ENCODE measurements at places on chromosomes 13 and 19.
A peak's percentile ranks its signal among the peaks of the same experiment; 100 is the strongest.

- DNase-seq, result no peak
- H3K27ac ChIP-seq, result peak overlapping the region; percentile 62
- peaks cover 55% of the 10 kb centered on the region for H3K4me1 ChIP-seq
- H3K27me3 ChIP-seq, result no peaks in the 10 kb centered on the region
Observed at GRCh38 chr13:48235341-48236135, 2.5 kb downstream of the ITM2B start.

DNA sequence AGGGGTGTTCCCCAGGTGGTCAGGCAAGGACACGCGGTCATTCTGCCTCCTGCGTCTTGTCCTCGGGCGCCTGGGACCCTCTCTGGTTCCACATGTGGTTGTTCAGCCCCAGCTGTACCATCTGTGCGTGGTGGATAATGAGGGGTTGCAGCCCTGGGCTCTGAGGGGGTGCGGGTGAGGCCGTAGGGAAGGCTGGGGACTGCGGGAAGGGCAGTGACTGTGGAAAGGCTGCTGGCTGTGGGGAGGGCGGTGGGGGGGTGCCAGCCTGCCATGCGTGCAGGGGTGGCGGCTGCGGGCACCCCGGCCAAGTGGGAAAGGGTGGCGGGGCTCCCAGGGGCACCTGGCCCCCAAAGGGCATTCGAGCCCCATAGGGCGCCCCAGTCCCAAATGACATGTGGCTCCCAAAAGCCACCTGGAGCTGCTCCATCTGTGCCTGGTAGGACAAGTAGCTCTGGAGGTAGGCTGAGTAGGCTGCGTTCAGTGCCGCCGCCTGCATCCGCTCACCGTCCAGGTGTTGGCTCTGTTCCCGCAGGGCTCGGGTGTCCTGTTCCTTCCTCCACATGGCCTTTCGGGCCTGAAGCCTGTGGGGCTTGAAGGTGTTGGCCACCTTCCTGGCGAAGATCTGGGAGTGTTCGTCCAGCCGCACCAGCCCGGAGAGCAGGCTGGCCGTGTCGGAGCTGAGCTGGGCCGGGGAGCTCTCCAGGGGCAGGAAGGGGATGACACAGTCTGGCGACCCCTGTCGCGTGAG is 15.1 kb downstream of the TICAM1 start:
- H3K4me3 ChIP-seq, result no peak overlapping the region
- no peaks in the 10 kb centered on the region for H3K27me3 ChIP-seq
- peaks cover 7% of the 10 kb centered on the region for H3K4me1 ChIP-seq
- peaks cover 12% of the 10 kb centered on the region for H3K36me3 ChIP-seq
- no peak for DNase-seq
- no peak overlapping the region for H3K27ac ChIP-seq

DNA sequence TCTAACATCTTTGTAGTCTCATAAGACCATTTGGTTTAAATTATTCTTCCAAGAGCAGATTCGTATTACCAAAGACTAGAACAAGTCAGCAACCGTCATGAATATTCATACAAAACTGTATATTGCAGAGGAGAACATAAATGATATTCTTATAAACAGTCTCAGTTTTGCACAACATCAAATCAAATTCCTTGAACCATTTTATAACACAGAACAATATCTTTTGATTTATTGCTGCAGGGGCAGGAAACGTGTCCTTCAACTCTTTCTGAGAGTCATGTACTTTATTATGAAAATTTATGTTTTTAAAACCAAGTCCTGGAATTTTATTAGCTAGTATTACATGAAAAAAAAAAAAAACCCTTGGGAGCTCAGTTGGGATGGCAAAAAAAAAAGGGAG is 26.2 kb downstream of the SIGLECL1 start:
- H3K27ac ChIP-seq, result no peak overlapping the region
- no peaks in the 10 kb centered on the region for H3K27me3 ChIP-seq
- H3K36me3 ChIP-seq, result no peaks in the 10 kb centered on the region
- no peak overlapping the region for H3K4me3 ChIP-seq
- H3K4me1 ChIP-seq, result peaks cover 8% of the 10 kb centered on the region

DNA sequence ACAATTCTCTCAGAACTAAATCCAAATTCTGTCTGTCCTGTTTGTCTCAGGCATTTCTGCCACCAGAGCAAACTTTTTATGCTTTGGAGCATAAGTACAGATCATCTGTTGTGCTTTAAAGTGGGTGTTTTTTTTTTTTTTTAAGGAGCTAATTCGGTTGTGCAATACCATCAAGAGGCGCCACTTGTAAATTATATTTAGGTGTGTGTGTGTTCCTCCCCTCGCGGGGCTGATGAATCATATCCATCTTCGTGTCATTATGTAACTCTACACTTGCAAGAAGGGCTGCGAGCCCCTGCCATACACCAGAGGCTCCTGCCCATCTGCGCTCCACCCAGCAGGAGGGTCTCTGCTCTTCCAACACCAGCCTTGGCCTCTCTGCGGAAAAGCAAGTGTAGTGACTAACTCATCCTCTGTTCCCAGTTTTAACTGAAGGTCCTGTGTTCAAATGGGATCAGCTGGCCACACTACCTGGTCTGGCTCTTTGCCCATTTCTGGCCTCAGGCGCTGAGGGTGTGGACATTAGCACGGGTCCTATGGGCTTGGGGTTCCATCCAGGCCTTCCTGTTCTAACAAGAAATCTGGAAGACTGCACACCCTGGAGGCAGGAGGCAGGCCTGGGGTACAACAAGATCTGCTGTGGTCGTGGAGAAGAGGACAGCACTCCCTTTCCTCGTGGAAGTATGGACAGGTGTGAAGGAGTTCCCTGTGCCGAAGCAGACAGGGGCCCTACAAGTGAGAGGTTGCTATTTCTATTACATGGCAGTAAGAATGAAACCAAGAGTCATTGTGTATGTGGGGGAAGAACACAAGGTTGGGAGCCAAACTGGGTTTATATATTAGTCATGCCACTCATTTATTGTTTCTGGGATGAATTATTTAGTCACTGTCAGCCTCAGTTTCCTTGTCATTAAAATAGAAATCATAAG is 96.1 kb upstream of the MBNL2 start:
- H3K36me3 ChIP-seq, result no peaks in the 10 kb centered on the region
- H3K27me3 ChIP-seq, result no peaks in the 10 kb centered on the region
- DNase-seq, result no peak
- H3K4me1 ChIP-seq, result no peaks in the 10 kb centered on the region
- no peak overlapping the region for H3K4me3 ChIP-seq

- H3K4me1 ChIP-seq, result no peaks in the 10 kb centered on the region
- H3K27me3 ChIP-seq, result no peaks in the 10 kb centered on the region
- no peak overlapping the region for H3K27ac ChIP-seq
Observed at GRCh38 chr13:86563308-86563707, 764.1 kb upstream of the SLITRK6 start.

DNA sequence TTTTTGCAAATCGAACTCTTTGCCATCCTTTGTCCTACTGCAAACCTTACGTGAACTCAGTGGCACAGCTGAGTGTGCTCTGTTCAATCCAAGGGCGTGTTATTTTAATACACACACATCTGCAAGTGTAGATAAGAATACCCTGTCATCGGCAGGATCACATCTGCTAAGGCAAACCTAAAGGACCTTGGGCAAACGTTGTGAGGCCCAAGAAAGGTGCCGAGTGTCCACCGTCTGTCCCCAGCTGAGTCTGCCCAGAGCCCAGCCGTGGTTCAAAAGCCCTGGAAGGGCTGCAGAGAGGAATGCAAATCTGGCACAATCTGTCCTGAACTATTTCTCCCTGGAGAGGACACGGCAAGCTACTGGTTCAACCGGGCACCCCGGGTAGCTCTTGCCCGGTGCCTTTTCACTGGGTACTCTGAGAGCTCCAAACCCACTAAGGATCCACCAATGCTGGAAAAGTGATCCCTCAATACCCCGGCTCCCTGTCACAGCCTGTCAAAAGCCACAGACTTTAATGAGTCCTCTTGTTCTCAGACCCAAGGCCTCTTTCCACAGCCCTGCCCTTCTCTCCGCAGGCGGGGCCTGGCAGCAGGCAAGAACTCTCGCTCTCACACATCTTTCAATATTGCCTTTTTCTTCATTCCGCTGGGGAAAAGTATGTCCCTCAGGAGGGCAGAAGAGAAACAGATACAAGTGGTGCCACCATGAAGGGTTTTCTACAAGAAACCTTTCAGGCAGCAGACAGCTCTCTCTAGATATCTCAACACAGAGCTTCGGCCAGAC is 17.0 kb downstream of the SLC7A1 start:
- no peaks in the 10 kb centered on the region for H3K27me3 ChIP-seq
- H3K4me1 ChIP-seq, result peaks cover 6% of the 10 kb centered on the region
- H3K27ac ChIP-seq, result no peak overlapping the region
- no peaks in the 10 kb centered on the region for H3K36me3 ChIP-seq
- no peak for DNase-seq

DNA sequence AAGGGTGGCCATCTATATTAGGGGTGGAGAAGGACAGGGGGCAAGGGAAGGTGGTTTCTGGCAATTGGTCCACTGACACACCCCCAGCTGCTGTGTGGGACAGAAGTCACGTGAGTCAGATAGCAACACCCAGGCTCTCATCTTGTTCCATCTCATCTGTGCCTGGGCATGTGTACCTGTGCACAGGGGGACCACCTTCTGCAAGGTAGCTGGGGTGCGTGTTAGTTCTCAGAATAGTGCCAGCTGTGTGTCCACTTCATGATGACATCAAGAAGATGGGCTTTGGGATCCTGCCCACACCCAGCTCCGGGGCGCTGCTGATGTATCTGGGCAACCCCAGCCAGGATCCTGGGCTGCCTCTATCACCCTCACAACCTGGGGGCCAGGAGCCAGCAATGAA is 38.6 kb downstream of the COL4A2 start:
- no peak for DNase-seq
- no peaks in the 10 kb centered on the region for H3K4me1 ChIP-seq
- no peak overlapping the region for H3K27ac ChIP-seq
- H3K36me3 ChIP-seq, result no peaks in the 10 kb centered on the region
- H3K27me3 ChIP-seq, result no peaks in the 10 kb centered on the region

- no peaks in the 10 kb centered on the region for H3K27me3 ChIP-seq
- no peaks in the 10 kb centered on the region for H3K36me3 ChIP-seq
- no peak overlapping the region for H3K27ac ChIP-seq
- no peak overlapping the region for H3K4me3 ChIP-seq
- H3K4me1 ChIP-seq, result no peaks in the 10 kb centered on the region
- no peak for DNase-seq
Observed at GRCh38 chr13:80132741-80133601, 208.0 kb downstream of the SPRY2 start.

DNA sequence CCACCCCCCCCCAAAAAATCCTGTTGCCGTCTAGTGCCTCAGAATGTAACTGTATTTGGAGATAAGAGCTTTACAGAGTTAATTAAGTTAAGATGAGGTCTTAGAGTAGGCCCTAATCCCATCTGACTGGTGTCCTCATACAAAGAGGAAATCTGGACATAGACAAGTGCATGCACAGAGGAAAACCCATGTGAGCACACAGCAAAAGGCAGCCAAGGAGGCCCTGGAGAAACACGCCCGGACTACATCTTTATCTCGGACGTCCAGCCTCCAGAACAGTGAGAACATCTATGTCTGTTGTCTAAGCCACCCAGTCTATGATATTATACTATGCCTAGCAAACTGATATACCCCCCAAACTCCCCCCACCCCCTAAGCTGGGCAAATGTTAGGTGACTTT is 193.8 kb downstream of the KATNAL1 start:
- H3K36me3 ChIP-seq, result no peaks in the 10 kb centered on the region
- no peaks in the 10 kb centered on the region for H3K27me3 ChIP-seq
- DNase-seq, result no peak
- peaks cover 22% of the 10 kb centered on the region for H3K4me1 ChIP-seq
- no peak overlapping the region for H3K27ac ChIP-seq
- H3K4me3 ChIP-seq, result no peak overlapping the region

- H3K27ac ChIP-seq, result no peak overlapping the region
- H3K27me3 ChIP-seq, result no peaks in the 10 kb centered on the region
- H3K4me3 ChIP-seq, result no peak overlapping the region
- H3K36me3 ChIP-seq, result no peaks in the 10 kb centered on the region
Observed at GRCh38 chr13:46369506-46370277, 17.4 kb downstream of the RUBCNL start.
